ENCODE measurements at places on chromosomes 4 and X.

DNA sequence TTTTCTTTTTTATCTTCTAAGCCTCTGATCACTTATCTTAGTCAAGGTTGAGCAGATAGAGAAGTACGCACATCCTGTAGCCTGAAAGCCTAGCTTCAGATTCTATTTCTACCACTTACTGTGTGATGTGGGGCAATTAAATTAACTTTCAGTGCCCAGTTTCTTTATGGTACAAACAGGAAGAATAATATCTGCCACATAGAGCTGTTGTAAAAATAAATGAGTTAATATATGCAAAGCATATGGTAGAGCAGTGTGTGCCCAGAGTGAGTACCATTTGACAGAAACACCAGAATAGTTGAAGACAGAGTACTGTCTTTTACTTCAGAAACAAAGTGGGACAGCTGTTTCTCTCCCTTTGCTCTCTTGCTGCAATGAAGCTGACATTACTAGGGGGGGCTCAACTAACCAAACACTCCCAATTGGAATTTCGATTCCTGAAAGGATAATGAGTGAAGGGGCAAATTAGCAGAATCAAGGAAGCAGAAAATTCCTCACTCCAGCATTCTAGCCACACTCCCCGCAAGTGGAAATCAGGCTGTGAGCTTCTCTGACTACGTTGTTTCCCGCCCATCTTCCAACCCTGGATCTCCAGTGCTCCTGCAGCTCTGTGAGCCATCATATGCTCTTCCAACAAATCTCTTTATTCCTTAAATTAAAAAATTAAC is 80.4 kb downstream of the MAPK10 start:
- DNase-seq: no peak
- no peaks in the 10 kb centered on the region for H3K36me3 ChIP-seq
- no peaks in the 10 kb centered on the region for H3K4me1 ChIP-seq
- no peak overlapping the region for H3K27ac ChIP-seq

DNA sequence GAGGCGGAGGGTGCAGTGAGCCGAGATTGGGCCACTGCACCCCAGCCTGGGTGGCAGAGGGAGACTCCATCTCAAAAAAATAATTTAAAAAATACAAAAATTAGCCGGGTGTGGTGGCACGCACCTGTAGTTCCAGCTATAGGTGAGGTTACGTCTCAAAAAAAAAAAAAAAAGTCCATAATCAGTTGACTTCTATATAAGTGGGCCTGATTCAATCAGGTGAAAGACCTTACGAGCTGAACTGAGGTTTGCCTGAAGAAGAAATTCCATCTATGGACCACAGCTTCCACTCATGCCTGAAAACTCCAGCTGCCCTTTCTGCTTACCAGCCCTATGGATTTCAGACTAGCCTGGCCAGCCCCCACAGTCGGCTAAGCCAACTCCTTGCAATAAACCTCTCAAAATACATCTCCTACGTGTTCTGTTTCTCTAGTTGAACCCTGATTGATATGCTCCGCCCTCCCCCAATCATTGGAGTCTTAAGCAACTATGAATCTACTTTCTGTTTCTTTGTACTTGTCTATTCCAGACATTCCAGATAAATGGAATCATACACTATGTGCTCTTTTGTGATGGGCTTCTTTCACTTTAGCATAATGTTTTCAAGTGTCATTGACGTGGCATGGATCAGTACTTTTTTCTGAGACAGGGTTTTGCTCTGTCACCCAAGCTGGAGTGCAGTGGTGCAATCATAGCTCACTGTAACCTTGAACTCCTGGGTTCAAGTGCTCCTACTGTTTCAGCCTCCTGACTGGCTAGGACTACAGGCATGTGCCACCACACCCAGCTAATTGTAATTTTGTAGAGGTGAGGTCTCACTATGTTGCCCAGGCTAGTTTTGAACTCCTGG is 36.6 kb downstream of the SAT1 start:
- no peaks in the 10 kb centered on the region for H3K27me3 ChIP-seq
- no peak overlapping the region for H3K27ac ChIP-seq
- peaks cover 4% of the 10 kb centered on the region for H3K4me1 ChIP-seq
- no peak for DNase-seq
- H3K36me3 ChIP-seq: no peaks in the 10 kb centered on the region

DNA sequence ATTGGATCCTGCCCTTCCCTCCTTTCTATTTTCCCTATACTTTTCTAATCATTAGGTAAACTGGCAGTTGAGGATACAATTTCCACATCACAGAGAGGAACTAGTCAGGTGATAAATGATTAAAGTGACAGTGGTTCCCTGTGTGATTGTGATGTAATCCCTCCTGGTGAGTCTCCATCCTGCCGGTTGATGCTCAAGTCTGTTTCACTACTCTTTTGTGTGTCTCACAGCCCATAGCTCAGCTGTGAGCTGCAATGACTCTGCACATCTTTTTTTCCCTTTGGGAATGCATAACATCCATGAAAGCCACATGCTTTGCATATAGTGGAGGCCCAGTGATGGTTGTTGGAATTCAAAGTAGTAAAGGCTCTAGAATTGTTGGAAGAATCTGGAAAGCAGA is 60.4 kb downstream of the CCNI start:
- H3K36me3 ChIP-seq: peaks cover 30% of the 10 kb centered on the region
- no peak overlapping the region for H3K4me3 ChIP-seq
- peaks cover 42% of the 10 kb centered on the region for H3K4me1 ChIP-seq
- DNase-seq: no peak

DNA sequence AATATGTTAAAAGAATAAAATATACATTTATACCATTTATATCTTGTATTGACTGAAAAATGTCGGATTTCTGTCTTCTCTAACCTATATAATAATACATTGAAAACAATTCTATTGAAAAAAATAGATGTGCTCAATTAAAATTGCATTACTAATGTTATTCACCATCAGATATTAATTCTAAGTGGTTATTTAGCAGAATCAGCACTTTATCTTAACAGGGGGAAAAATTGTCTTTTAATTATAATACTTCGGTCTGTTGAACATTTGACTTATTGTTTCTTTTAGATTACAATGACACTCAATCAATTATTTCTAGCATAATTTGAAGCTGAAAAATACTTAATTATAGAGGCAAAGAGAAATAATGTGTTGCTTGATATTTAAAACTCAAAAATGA is 220.3 kb downstream of the PABPC4L start:
- no peaks in the 10 kb centered on the region for H3K4me1 ChIP-seq
- H3K27ac ChIP-seq: no peak overlapping the region
- no peak overlapping the region for H3K4me3 ChIP-seq
- H3K27me3 ChIP-seq: no peaks in the 10 kb centered on the region
- DNase-seq: no peak
- no peaks in the 10 kb centered on the region for H3K36me3 ChIP-seq

DNA sequence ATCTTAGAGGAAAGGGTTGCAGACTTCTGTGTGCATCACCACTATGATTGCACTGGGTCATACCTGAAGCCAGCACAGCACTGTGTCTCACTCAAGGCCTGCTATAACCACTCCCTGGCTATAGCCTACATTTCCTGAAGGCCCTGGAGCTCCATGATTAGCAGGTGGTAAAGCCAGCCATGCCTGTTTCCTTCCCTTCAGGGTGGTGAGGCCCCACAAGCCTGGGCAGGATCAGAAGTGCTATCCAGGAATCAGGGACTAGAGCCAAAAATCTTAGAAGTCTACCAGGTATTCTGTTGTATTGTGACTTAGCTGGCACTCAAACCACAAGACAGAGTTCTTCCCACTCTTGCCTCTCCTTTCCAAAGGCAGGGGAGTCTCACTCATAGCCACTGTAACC is 734.6 kb downstream of the GLUD2 start:
- H3K36me3 ChIP-seq: no peaks in the 10 kb centered on the region
- H3K27me3 ChIP-seq: no peaks in the 10 kb centered on the region
- H3K27ac ChIP-seq: no peak overlapping the region
- H3K4me1 ChIP-seq: no peaks in the 10 kb centered on the region
